Hematopoietic multipotent progenitor cell treated with erythropoietin and hydrocortisone succinate and interleukin-3 and kit ligand, for 6 days (in vitro differentiated cells): ENCODE measurements at places on chromosomes 5 and 9.

GRCh38 chr5:67118050-67118620 lies 78.5 kb downstream of the CD180 start:
- peak; percentile 12 for DNase-seq

GRCh38 chr9:135076143-135076875 lies 11.2 kb upstream of the OLFM1 start:
- DNase-seq: no peak

DNA sequence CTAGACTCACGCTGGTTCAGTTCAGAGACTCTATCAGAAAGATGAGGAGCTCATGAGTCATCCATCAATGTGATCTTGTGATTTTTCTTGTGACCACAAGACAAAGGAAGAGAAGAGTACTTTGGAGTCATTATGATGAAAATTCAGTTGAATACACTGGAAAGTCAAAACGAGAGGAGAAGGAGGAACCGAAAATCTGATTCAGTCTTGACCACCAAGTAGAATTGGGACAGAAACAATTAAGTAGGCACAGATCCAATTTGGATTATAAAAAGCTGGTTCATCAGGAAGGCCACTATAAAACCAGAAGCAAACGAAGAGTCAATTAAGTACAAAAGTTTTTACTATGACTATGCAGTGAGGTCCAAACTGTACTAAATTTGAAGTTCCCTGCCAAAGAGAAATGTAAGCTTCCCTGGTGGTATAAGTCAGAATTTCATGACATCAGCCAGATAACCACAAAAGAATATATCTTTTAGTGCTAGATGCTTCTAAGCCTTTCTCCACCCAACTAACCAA lies 90.9 kb downstream of the THBS4 start:
- DNase-seq: peak; percentile 44

DNA sequence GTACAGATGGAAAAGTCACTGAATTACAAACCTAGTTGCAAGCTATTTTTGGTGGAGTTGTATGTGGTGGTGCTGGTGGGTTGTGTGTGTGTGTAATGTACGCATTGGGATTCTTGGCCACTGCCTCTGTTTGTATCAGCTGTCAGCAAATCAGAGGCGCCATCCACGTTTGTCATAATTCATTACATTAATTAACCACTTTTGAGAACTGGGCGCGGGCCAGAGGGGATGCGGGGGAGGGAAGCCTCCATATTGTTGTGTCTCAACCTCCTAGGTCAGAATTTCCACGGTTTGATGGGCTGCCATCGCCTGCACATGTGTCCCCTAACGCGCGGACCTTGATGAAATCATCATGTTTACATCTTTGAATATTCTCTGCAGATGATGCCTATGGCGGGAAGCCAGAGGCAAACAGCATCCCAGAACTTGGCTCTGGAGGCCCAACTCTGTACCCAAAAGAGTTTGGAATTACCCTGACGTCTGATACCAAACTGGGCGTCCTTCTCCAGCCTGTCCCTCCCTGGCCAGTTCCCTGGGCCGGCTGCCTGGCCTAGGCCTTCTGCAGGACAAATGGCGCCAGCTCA lies 54.9 kb downstream of the FGF18 start:
- DNase-seq: no peak

DNA sequence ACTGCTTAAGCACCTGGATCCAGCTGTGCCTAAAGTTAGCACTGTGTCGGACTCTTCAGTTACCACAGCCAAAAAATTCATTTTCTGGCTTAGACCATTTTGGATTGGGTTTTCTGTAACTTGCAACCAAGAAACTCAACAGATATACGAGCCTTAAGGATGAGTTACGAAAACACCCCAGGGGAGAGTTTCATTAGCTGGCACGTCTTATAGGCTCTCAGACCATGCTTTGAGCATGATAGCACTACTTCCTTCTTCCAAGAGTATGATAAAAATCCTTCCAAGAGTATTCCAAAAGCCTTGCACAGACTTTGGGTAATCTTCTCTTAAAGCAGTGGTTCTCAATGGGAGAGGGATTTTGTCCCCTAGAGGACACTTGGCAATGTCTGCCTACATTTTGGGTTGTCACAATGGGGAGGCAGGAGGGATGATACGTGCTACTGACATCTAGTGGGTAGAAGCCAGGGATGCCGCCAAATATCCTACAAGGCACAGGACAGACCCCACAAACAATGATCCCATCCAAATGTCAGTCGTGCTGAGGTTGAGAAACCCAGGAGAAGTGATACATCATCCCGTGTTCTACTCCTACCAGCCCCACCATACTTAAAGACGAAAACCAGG lies 64.8 kb downstream of the SMIM23 start:
- peak; percentile 83 for DNase-seq

DNA sequence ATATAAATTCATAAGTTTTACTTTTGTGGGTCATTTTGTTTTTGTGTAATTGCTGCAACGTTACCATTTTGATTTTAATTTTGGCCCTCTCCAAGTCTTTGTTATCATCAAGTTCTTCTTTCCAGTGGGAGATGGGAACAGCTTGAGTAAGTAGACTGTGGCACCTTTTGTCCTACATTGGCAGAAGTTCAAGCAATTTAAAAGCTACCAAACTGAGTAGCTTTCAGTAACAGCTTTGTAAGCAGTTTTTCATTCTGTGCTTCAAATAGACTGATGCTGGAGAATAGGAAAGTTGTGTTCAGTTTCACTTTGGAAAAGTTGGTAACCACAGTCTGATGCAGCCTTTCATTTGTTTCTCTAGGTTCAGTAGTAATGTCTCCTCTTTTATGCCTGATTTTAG lies 47.8 kb upstream of the TMED7 start:
- no peak for DNase-seq

DNA sequence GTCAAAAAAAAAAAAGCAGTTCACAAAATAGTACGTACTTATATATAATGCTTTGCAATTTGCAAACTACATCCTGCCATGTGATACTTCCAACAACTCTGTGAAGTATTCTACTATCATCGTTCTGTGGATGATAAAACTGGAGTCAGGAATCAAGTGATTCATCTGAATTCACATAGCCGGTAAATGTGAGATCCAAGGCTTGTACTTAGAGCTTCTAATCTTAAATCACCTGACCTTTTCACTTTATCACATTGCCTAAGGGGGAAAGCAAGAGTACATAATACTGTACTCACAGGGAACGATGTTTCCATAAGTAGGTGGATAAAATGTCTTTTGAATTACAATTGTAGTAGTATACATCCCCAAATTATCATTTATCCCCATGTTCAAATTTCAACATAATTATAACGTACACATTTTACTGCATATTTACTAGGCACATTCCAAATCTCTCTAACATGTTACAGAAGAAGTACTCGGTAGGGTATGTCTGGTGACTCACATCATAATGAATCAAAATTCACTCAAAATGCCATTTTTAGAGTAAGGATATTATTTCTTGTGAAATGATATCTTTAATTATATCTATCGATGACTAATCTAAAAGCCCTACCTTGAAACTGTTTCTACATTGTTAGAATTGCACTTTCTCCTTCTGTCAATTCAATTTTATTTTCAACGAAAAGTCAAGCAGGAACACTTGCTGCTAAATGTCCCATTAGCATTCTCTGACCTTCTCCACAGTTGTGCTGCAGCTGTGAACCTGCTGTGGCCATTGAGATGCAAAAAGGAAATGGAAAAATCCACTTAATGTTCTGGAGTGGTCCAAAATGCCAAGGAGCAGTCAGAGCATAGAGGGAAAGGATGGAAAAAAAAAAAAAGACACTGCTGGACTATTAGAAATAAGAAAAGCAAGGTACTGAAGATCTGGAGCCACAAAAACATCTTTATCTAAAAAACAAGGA lies 78.9 kb downstream of the OR2K2 start:
- DNase-seq: no peak

DNA sequence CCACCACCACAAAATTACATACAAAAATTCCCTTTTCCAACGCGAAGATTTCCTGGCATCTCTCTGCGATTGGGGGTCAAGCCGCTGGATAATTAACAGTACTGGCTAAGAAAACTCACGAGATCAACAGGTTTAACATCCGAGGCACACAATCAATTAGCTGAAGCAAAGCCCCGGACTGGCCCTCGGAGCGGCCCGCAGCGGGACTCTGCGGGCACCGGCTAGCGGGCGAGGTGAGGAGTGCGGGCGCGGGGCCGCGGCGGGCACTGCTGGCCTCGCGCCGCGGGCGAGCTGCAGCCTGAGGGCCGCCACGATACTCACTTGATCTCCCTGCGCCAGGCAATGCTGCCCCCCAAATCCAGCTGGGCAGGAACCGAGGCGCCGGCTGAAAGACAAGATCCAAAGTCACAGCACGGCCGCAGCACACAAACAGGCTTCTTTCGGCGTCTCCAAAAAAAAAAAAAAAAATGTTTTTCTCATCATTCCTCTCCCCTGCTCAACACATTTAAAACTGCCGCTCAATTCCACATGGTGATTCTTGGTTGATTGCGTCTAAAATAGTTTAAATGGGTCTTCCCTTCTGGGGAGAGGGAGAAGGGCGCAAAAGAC lies 210.2 kb downstream of the MEF2C start:
- no peak for DNase-seq

DNA sequence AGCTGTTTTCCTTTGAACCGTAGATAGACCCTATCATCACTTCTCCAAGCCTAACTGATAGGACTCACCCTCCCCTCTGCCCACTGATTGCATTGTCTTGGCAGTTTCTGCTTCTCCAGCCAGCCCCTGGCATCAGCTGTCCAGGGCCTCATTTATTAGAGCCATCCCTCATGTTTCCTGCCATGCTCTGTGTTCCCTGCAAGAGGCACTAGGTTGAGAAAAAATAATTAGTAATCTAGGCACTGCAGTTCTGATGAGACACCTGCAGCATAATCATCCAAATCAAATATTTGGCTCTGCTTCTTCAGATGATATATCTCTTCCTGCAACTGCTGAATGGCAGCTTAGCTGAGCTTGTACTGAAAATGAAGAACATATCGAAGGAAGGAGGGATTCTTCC lies 303.0 kb upstream of the TLE4 start:
- DNase-seq: no peak

GRCh38 chr5:98414938-98415337 lies 358.5 kb upstream of the RGMB start:
- no peak for DNase-seq

DNA sequence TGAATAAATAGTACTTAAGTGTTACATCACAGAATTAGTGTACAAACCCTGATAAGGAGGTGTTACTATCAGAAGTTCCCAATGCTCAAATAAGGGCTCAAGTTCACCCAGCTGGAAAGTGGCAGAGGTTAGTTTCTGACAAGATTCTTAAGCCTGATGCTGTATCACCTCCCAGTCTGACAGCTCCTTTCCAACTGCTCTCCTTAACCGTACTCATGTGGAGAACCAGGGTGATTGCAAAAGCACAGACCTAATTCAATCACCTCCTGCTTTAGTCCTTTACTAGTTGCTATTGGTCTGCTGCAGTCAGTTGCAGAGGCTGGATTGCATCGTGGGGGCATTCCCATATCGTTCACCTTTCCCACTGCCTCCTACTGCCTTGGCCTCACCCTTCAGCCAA lies 100.4 kb upstream of the ZNF618 start:
- DNase-seq: no peak

DNA sequence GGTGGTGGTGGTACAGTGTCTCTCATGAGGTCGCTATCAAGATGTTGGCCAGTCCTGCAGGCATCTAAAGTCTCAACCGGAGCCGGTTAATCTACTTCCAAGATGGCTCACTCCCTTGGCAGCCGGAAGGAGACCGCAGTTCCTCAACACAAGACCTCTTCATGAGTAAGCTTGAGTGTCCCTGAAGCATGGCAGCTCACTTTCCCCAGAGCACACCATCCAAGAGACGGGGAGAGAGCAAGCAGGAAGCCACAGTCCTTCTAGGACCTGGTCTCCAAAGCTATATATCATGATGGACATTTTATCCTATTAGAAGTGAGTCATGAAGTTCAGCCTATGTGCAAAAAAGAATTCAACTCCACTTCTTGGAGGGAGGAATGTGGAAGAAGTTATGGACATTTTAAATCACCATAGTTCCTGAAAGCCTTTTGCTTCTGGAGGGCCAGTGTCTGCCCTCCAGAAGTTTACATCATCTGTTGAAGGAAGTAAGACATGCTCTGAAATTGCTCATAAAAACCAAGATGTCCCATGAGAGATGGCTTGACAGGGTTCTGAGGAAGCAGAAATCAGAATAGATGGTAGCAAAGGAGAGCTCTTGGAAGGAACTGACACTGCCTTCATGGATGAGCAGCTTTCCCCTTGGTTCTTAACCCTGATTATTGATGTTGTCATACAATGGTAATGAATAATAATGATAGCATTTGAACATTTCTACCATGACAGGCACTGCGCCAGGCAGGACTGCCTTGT lies 21.3 kb downstream of the GALNT10 start:
- no peak for DNase-seq

GRCh38 chr5:143758750-143759149 lies 53.2 kb upstream of the HMHB1 start:
- DNase-seq: no peak

DNA sequence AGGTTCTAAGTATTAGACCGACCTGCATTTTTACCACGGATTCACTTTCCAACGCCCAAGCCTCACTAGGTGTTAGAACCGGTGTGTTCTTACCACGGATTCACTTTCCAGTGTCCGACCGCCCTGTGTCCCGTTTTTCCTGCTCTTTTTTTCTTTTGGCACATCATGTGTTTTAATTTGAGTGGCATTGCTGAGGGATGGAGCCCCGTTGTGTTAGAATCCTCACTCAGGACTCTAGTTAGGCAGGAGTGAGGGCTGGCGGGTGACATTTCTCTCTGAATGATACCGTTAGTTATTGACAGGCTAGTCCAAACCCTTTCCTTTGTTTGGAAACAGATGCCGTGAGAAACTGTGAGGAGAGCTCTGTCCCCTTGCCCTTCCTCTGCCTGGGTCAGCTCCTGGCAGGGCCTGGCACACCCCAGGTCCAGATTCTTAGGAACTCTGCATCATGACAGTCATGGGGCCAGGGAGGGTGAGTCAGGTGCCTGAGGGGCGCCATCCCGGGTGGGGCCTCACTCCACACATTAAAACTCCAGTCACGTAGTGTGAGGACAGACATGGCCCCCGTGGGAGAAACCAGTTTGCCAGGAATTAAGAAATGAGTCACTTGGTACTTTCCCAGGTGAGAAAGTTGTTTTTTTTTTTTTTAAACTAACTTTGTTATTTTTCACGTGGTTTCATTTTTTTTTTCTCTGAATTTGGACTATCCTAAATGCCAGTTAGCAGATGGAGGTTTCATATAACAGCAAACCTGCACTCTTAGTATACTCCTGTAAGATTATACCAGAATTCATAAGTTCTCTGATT lies 15.8 kb downstream of the EXOC3 start:
- no peak for DNase-seq

DNA sequence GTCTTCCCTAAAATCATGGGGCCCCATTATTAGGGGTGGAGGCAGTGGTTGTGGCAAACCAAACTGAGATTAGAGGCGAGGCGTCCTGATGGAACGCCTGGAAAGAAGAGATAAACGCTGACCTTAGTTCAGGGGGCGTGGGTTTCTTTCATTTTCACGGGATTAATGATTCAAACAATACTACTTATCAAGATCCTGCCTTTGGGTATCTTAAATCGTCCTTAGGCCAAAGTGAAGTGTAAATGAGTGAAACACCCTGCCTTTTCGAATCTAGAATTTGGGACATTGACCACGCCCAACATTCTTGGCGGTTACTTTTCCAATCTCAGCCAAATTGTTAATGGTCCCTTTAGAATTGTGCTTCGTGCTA lies 1.0 kb upstream of the UBTD2 start:
- DNase-seq: peak; percentile 80
